Fibroblast of skin of right quadriceps (primary cell): ENCODE measurements at places on chromosomes 2 and 18.

GRCh38 chr2:46780801-46781445 is 134.7 kb downstream of the MCFD2 start:
- DNase-seq, result no peak

GRCh38 chr2:158395166-158395565 is 61.4 kb downstream of the CCDC148 start:
- no peak for DNase-seq

GRCh38 chr18:45403341-45404049 is 211.8 kb upstream of the SLC14A2 start:
- DNase-seq, result no peak

DNA sequence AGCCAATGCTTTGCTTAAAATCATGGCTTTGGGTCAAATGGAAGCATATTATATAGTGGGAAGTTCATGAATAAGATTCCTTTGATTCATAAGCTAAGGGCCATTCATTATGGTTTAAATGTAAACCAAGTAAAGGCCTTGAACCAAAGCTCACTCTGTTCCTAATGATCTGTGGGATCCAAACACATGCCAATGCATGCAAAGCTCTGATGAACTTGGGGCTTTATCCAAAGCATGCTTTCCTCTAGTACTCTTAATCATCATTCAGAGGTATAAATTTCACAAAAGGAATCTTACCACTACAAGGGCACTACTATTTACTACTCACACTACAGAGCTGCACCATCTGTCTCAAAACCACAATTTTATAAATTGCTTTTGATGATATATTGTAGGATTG is 102.8 kb upstream of the RBMS1 start:
- peak; percentile 45 for DNase-seq
